ENCODE measurements at places on chromosomes 16 and 17.
A peak's percentile ranks its signal among the peaks of the same experiment; 100 is the strongest.

- peak; percentile 63 for DNase-seq
Measured at GRCh38 chr16:8675183-8676159, 1.1 kb downstream of the ABAT start.

- DNase-seq: peak; percentile 73
Measured at GRCh38 chr16:70476272-70477020, 22.1 kb downstream of the FCSK start.

GRCh38 chr17:8362651-8363332, 13.7 kb downstream of the KRABD2 start:
- no peak for DNase-seq

DNA sequence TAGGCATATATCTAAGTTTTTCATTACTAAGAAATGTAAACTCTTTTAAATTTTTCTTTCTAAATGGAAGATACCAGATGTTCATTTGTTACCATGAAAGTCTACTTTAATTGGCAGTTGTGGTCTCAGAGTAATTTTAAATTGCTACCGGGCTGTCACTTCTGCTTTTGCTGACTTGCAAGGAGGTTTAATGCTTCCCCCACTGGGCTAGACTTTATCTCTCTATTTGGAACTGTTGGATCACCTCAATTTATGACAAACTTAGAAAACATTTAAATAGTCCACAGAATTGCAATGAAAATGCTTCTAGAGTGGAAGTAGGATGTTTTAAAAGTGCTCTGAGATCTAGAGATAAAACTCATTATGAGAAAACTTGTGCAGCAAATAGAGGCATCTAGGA, 479.8 kb upstream of the GOT2 start:
- no peak for DNase-seq

DNA sequence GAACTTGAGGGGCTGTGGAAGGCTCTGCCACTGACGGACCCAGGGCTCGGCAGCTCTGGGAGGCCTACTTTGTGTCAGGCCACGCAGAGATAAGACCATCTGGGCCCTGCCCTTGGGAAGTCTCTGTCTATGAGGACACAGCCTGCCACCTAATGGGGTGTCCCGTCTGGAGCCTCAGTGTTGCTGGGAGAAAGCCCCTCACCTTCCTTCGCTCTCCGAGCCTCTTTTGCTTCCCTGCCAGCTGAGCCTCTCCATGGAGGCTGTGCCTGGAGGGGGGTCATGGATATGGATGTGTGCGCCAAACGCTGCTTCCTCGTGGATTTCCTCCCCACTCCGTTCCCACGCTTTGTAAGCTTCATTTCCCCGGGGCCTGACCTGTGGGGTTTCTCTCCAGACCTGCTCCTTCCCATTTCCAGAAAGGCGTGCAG, 228.8 kb downstream of the SEC14L1 start:
- no peak for DNase-seq

DNA sequence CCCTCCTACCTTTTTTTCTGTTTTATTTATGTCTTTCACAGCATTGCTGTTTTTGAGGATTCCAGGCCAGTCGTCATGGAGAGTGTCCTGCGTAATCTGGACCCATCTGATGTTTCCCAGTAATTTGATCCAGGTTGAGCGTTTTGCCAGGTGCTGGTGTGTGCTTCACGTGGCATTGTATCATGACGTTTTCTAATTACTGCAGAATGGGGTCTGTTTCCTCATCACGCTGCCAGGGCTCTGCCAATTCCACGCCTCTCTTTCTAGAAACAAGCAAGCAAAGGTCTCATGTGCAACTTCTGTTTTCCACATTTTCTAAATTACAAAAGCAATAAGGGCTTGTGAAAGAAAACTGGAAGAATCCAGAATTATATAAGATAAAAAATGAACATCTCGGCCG, 28.3 kb upstream of the BHLHA9 start:
- DNase-seq: no peak

DNA sequence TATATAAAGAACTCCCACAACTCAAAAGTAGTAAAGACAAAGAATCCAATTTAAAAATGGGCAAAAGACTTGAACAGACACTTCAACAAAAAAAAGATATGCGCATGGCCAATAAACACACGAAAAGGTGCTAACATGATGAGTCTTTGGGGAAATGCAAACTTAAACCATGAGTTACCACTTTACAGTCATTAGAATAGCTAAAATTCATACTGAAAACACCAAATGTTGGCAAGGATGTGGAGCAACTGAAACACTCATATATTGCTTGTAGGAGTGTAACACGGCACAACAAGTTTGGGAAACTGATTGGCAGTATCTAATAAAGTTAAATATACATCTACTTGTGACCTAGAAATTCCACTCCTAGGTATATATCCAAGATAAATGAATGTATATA, 3.0 kb upstream of the PIK3R5 start:
- no peak for DNase-seq

DNA sequence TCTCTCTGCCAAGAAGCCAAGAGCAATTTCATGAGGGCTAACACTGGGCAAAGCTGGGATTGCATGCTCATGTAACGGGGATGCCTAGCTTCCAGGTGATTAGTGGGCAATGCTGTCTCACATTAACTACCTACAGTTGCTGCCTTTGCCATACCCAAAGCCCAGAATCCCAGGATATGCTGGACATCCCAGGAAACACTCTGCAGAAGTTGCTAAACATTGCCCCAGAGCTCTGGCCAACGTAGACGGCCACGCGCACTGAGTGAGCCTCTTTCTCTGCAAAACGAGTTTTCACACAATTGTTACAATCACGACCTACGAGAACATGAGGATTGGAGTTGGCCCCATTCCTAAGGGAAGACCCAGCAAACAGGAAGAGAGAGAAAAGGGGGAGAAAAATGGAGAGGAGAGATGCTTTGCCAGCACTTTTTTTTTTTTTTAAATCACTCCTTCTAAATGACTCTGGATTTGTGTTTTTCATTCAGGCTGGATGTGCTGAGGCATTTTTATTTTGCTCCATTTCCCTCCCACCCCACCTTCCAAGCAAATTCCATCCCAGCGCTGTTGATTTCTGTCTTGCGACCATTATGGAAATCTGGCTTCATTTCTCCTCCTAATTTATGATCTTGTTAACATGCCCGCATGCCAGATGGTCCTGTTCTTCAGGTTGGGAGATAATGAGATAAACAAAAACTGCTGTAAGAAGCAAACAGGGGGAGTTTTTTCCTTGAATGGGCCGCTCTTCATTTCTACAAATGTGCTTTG, 112.8 kb upstream of the DNAH9 start:
- DNase-seq: no peak

- peak; percentile 79 for DNase-seq
Measured at GRCh38 chr17:16419929-16420271, 4.5 kb downstream of the TRPV2 start.

GRCh38 chr17:12851901-12852435, 62.7 kb downstream of the ARHGAP44 start:
- DNase-seq: no peak

DNA sequence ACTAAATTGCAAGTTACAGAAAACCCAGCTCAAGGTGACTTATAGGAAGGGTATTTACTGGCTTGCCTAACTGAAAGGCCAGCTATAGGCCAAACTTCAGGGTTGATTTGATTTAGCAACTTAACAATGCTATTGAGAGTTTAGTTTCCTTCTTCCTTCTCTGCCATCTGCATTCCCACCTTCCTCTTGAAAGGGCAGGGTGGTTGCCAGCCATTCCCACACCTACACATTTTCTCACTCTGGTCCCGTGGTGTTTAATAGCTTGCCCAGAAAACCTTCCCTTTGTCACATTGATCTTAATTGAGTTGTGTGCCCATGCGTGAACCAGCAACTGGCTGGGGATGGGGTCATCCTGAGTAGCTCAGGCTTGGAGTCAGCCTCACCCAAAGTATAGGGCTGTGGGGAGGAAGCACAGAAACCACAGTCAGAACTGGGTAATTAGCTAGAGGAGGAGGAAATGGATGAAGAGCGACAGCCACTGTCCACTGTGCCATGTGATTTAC, 194.7 kb downstream of the SPECC1 start:
- DNase-seq: no peak

GRCh38 chr16:65679785-65680184, 557.9 kb upstream of the CDH11 start:
- no peak for DNase-seq

DNA sequence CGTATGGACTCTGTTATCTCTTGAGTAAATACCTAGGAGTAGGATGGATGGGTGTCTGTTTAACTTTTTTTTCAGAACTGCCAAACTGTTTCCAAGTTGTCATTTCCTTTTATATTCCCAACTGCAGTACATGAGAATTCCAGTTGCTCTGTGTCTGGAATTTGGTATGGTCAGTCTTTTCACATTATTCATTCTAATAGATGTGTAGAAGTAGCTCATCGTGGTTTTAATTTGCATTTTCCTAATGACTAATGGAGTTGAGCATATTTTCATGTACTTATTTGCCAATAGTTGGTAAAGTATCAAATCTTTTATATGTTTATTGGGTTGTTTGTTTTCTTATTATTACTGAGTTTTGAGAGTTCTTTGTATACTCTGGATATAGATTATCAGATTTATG, 27.0 kb downstream of the MRTFB start:
- no peak for DNase-seq

GRCh38 chr16:79740252-79740651, 139.7 kb upstream of the MAF start:
- DNase-seq: no peak

DNA sequence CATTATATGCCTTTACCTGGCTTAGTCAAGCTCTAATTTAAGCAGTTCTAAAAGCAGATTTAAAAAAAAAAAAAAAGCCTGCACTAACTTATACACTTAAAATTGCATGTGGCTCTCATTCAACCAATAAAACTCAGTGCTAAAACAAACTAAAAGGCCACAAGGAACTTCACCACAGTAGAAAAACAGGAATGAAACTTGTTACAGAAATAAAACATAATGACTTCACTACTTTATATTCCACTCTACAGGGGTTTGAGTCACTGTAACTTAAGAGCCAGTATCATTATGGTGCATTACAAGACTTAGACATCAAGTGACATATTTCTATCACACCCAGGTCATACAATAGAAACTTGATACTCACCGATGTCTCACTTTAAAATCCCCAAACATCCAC, 11.1 kb downstream of the CA10 start:
- DNase-seq: no peak

GRCh38 chr17:48016112-48016511, 21.5 kb downstream of the COPZ2 start:
- no peak for DNase-seq

GRCh38 chr16:88131256-88131655, 180.0 kb downstream of the BANP start:
- no peak for DNase-seq

- DNase-seq: no peak
Measured at GRCh38 chr16:31385680-31386079, 7.5 kb upstream of the ITGAD start.

GRCh38 chr17:7515911-7516610, 31.9 kb downstream of the POLR2A start:
- no peak for DNase-seq

- no peak for DNase-seq
Measured at GRCh38 chr17:44439168-44439567, 49.7 kb upstream of the ITGA2B start.

- no peak for DNase-seq
Measured at GRCh38 chr17:62591333-62591732, 36.1 kb upstream of the MRC2 start.

DNA sequence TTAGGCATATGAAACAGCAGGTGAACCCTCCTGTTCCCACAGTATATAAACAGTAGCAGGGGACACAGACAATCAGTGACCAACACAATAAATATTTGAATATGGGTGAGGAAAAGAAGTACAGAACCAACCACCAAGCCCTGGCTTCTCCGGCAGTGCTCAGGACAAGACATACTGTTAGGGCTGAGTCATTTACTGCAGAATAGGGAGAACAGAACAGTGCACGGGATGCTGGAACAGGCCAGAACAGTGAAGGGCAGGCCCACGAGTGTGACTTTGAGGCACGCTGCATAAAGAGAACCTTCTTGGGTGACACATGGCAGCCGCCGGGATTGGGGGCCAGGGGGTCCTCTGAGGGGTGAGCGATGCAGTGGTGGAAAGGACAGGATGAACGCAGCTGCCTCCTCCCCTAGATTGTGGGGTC, 160.4 kb downstream of the CMIP start:
- no peak for DNase-seq

- no peak for DNase-seq
Measured at GRCh38 chr17:44587339-44587738, 30.1 kb downstream of the FZD2 start.

DNA sequence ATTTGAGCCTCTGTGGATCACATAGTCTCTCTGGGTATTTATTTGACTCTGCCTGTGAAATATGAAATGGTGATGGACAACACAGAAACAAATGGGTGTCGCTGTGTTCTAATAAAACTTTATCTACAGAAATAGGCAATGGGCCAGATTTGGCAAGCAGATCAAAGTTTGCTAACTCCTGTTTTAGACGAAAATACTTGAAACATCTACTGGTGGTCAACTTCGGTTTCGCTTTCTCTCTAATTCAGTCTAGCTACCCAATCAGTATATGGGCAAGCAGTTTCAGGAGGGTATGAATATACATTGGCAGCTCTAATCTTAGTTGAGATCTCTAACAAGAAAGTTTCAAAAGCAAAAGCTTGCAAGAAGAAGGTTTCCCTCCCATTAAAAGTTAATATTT, 60.1 kb upstream of the DYNLRB2 start:
- DNase-seq: no peak

DNA sequence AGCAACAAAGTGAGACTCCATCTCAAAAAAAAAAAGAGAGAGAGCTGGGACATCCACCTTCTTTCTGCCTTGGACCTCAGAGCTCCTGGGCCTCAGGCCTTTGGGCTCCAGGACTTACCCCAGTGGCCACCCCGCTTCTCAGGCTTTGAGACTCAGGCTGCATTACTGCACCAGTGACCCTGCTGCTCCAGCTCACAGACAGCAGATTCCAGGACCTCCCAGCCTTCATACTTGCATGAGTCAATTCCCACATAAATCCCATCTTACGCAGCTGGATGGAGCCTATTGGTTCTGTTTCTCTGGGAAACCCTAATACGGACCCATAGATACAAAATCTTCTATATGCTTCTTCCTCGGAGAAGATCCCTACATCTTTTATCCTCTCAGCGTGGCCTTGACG, 2.1 kb upstream of the CEP295NL start:
- DNase-seq: no peak

- DNase-seq: peak; percentile 76
Measured at GRCh38 chr17:4433515-4434031, at the start of gene SPNS3. Gene SPNS3 (plus strand): TSS chr17:4433940. CDS start chr17:4433968, 28 bp downstream.

- DNase-seq: no peak
Measured at GRCh38 chr17:9299695-9300094, 275.9 kb downstream of the STX8 start.

DNA sequence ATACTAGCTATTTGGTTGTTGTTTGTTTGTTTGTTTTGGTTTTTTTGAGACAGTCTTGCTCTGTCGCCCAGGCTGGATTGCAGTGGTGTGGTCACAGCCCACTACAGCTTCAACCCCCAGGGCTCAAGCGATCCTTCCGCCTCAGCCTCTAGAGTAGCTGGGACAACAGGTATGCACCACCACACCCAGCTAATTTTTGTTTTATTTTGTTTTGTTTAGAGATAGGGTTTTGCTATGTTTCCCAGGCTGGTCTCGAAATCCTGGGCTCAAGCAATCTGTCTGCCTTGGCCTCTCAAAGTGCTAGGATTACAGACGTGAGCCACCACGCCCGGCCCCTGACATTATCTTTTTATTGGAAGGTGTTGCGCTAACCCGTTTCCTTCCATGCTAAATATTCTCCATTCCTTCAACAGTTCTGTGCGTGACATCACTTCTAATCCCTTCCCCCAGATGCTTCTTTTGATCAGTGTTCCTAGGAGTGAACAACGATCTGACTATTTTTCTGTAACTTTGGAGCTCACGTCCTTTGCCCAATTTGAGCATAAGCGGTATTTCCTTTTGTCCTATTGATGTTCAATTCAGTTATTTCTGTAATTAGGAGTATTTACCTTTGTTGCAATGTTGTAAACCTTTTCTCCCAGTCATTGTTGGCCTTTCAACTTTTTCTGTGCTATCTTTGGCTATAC, 30.2 kb upstream of the EMP2 start:
- no peak for DNase-seq
